ENCODE measurements at places on chromosomes 12 and 14.

- H3K36me3 ChIP-seq, result peaks cover 15% of the 10 kb centered on the region
- no peak overlapping the region for H3K27ac ChIP-seq
- no peak overlapping the region for H3K4me3 ChIP-seq
- DNase-seq, result no peak
- H3K4me1 ChIP-seq, result no peaks in the 10 kb centered on the region
- no peaks in the 10 kb centered on the region for H3K27me3 ChIP-seq
Observed at GRCh38 chr14:51248016-51248987, 8.3 kb downstream of the TMX1 start.

DNA sequence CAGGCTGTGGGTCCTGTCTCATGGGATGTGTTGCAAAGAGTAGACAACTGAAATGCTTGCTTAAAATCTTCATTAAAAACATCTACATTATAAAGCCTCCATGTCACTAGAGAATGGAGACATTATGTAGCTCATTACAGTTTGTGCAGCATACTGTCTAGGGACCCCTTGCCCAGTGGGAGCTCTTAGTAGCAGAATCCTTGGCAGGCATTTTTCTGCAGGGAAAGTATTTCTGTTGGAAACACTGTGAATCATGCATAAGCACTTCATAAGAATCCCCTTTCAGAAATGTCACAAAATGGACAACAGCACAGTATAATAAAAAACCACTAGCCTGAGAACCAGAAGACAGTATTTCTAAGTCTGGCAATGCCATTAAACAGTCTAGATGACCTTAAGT lies 174.3 kb downstream of the MGAT4C start:
- H3K27me3 ChIP-seq, result no peaks in the 10 kb centered on the region
- DNase-seq, result no peak
- H3K36me3 ChIP-seq, result no peaks in the 10 kb centered on the region
- no peak overlapping the region for H3K27ac ChIP-seq

GRCh38 chr14:99424306-99424877 lies 56.3 kb downstream of the SETD3 start:
- H3K4me3 ChIP-seq, result no peak overlapping the region
- peaks cover 10% of the 10 kb centered on the region for H3K36me3 ChIP-seq
- DNase-seq, result no peak
- H3K27ac ChIP-seq, result peak overlapping the region; percentile 72

GRCh38 chr12:57487055-57487596 lies 742 bp upstream of the MARS1 start:
- H3K4me3 ChIP-seq, result peak overlapping the region; percentile 90
- H3K27ac ChIP-seq, result no peak overlapping the region
- H3K27me3 ChIP-seq, result no peaks in the 10 kb centered on the region

GRCh38 chr12:16325426-16325825 lies 22.0 kb upstream of the MGST1 start:
- no peaks in the 10 kb centered on the region for H3K4me1 ChIP-seq
- H3K36me3 ChIP-seq, result no peaks in the 10 kb centered on the region
- H3K27me3 ChIP-seq, result no peaks in the 10 kb centered on the region
- no peak overlapping the region for H3K27ac ChIP-seq

- H3K27ac ChIP-seq, result no peak overlapping the region
- no peaks in the 10 kb centered on the region for H3K4me1 ChIP-seq
- H3K27me3 ChIP-seq, result no peaks in the 10 kb centered on the region
- no peak overlapping the region for H3K4me3 ChIP-seq
- no peak for DNase-seq
- no peaks in the 10 kb centered on the region for H3K36me3 ChIP-seq
Observed at GRCh38 chr12:93243382-93243688, 134.4 kb upstream of the NUDT4 start.

DNA sequence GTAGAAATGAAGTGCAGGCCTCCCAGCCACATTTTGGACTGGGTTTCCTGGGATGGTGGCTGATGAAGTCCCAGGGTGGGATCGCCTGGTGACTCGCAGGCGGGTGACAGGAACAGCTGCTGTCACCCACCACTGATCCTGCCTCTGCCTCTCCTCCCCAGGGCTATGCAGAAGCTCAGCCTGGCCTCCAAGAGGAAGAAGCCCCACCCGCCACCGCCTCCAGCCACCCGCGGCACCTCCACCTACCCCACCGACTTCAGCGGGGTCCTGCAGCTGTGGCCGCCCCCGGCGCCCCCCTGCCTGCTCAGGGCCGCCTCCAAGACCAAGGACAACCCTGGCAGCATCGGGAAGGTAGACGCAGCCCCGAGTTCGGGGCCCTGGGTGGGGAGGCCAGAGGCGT lies 28.3 kb downstream of the KIF26A start:
- no peak overlapping the region for H3K4me3 ChIP-seq
- H3K27ac ChIP-seq, result no peak overlapping the region
- H3K36me3 ChIP-seq, result no peaks in the 10 kb centered on the region
- DNase-seq, result no peak
- H3K4me1 ChIP-seq, result no peaks in the 10 kb centered on the region

GRCh38 chr14:68394118-68394763 lies 398.6 kb downstream of the ZFP36L1 start:
- no peaks in the 10 kb centered on the region for H3K27me3 ChIP-seq
- H3K4me3 ChIP-seq, result no peak overlapping the region
- no peaks in the 10 kb centered on the region for H3K36me3 ChIP-seq
- no peak for DNase-seq
- H3K27ac ChIP-seq, result no peak overlapping the region
- H3K4me1 ChIP-seq, result peaks cover 14% of the 10 kb centered on the region

GRCh38 chr12:82919388-82920054 lies 232.8 kb downstream of the TMTC2 start:
- no peak overlapping the region for H3K27ac ChIP-seq
- H3K36me3 ChIP-seq, result no peaks in the 10 kb centered on the region
- H3K4me3 ChIP-seq, result no peak overlapping the region
- no peak for DNase-seq
- no peaks in the 10 kb centered on the region for H3K4me1 ChIP-seq
- H3K27me3 ChIP-seq, result no peaks in the 10 kb centered on the region

DNA sequence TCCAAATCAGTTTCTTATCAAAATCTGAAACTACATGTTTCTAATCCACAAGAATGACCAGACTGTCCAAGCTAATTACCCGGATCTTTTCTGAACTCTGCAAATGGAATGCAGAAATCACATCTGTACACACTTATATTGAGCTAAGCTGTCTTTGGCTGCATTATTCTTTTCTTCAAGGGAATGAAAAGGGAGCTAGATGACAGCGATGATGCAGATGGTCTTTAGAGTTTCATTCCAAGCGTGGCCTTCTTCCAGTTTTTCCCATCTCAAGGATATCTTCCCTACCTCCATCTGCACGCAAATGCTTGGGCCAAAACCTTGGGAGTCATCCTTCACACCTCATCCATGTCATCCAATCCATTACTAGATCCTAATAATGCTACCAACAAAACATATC lies 12.6 kb downstream of the KCNH5 start:
- no peaks in the 10 kb centered on the region for H3K4me1 ChIP-seq
- H3K4me3 ChIP-seq, result no peak overlapping the region
- no peaks in the 10 kb centered on the region for H3K36me3 ChIP-seq

DNA sequence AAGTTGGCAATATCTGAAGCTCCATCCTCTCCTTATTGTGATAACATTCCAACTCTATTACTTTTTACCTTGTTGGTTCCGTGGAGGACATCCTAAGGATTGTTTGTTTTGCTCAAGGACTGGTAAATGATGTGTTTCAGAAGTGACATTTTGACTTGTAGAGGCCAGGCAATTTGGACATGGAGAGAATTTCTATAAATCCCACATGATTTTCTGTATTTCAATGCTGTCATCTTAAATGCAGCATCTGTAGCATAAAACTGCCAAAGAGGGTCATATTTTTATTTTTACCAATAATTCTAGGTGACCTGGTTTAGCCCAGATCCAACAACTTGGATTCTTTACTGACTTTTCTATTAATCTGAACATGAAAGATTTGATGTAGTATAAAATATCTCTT lies 328.4 kb downstream of the BMP4 start:
- no peaks in the 10 kb centered on the region for H3K27me3 ChIP-seq
- no peaks in the 10 kb centered on the region for H3K4me1 ChIP-seq
- no peak for DNase-seq
- H3K27ac ChIP-seq, result no peak overlapping the region
- H3K36me3 ChIP-seq, result no peaks in the 10 kb centered on the region
- H3K4me3 ChIP-seq, result no peak overlapping the region

- no peaks in the 10 kb centered on the region for H3K36me3 ChIP-seq
- no peak overlapping the region for H3K4me3 ChIP-seq
- H3K27me3 ChIP-seq, result no peaks in the 10 kb centered on the region
- H3K4me1 ChIP-seq, result peaks cover 10% of the 10 kb centered on the region
Observed at GRCh38 chr12:116454950-116455447, 104.2 kb upstream of the MAP1LC3B2 start.

DNA sequence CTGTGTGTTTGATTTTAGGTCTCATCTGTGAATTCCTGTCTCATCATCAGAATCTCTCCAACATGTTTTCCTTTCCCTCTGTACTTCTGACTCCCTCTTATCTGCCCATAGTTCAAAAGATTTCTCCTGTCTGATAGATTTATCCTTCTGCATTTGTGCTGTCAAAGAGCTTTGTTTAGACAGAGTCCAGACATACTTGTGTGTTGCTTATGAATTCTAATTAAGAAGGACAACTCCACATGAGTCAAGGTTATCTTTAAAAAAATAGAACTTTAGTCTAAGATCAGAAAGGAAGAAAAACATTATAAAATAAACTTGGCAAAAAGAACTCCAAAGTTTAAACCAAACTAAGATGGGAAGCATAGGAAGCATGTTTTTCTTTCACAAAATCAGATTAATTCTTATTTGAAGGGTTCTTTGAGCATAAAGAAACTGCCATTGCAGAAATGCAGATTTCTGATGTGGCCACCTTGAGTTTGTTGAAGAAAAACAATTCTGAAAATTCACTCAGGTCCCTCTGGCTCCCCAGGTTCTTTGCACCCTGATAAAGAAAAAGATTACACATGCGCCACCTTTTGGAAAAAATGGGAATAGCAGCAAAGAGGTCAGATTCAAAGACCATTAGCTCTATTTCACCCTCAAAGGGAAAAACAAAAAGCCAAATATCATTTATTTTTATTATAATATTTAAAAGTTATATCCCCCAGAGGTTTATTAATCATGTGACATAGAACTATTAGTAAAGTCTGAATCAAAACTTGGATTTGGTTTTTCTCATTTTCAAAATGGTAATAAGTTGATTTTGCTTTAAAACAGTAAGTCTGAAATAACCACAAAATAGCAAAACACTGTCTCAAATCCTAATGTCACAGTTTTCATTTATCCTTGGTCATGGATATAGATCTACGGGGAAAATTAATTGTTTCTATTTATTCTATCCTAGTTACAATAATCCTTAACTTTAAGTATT lies 143.7 kb upstream of the DCN start:
- no peak overlapping the region for H3K27ac ChIP-seq
- no peak overlapping the region for H3K4me3 ChIP-seq
- H3K36me3 ChIP-seq, result no peaks in the 10 kb centered on the region
- no peaks in the 10 kb centered on the region for H3K27me3 ChIP-seq
- peaks cover 2% of the 10 kb centered on the region for H3K4me1 ChIP-seq
- DNase-seq, result peak; percentile 80

DNA sequence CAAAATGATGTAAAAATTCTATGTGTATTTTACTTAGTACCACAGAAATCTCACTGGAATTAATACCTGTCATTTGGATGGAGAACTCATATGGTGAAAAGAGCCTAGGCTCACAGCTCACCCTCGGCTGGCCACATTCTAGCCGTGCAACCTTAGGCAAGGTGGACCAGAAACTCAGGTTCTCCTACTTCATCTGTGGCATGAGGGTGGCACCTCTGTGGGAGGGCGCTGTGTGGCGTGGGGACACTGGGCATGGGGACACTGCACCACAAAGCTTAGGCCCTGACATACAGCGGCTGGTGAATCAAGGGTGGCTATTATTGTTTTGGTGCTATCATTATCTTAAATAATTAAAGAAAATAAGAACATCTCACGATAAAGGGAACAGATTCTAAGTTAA lies 47.1 kb downstream of the EML1 start:
- no peaks in the 10 kb centered on the region for H3K36me3 ChIP-seq
- DNase-seq, result no peak
- no peak overlapping the region for H3K27ac ChIP-seq
- no peak overlapping the region for H3K4me3 ChIP-seq
- H3K4me1 ChIP-seq, result no peaks in the 10 kb centered on the region

GRCh38 chr12:3168223-3169221 lies 91.3 kb downstream of the TSPAN9 start:
- H3K4me1 ChIP-seq, result peaks cover 34% of the 10 kb centered on the region
- no peak for DNase-seq
- H3K36me3 ChIP-seq, result no peaks in the 10 kb centered on the region
- no peaks in the 10 kb centered on the region for H3K27me3 ChIP-seq
- H3K27ac ChIP-seq, result peak overlapping the region; percentile 25

- no peak overlapping the region for H3K4me3 ChIP-seq
- H3K27me3 ChIP-seq, result no peaks in the 10 kb centered on the region
Observed at GRCh38 chr14:101199028-101199770, 295.7 kb upstream of the RTL1 start.

GRCh38 chr12:6570264-6570887 lies 2.3 kb upstream of the NOP2 start:
- peaks cover 28% of the 10 kb centered on the region for H3K36me3 ChIP-seq
- no peak overlapping the region for H3K4me3 ChIP-seq
- H3K27me3 ChIP-seq, result no peaks in the 10 kb centered on the region
- no peak for DNase-seq
- H3K27ac ChIP-seq, result no peak overlapping the region

DNA sequence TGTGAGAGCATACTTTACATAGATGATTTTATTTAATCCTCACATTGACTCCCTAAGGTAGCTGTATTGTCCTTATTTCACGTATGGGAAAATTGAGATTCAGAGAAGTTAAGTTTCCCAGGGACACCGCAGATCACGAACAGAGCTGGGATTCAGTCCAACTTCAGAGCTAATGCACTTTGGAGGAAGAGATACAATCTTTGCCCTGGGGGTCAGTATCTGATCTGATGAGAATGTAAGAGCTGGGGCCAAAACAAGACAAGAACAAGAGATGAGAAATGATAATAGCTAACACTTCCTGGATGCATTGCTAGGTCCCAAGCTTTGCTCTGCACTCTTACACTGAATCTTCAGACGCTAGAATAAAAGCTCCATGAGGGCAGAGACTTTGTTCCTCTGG lies 6.0 kb upstream of the CSAD start:
- H3K4me1 ChIP-seq, result peaks cover 22% of the 10 kb centered on the region
- peaks cover 25% of the 10 kb centered on the region for H3K36me3 ChIP-seq
- no peak for DNase-seq
- H3K4me3 ChIP-seq, result no peak overlapping the region

GRCh38 chr12:6735448-6736191 lies 11.8 kb downstream of the COPS7A start:
- peak; percentile 76 for DNase-seq
- H3K27me3 ChIP-seq, result no peaks in the 10 kb centered on the region
- no peaks in the 10 kb centered on the region for H3K4me1 ChIP-seq
- H3K4me3 ChIP-seq, result no peak overlapping the region
- peaks cover 9% of the 10 kb centered on the region for H3K36me3 ChIP-seq

All from kidney (tissue), 22 donors.